ENCODE measurements at places on chromosomes 7 and 10.
A peak's percentile ranks its signal among the peaks of the same experiment; 100 is the strongest.

DNA sequence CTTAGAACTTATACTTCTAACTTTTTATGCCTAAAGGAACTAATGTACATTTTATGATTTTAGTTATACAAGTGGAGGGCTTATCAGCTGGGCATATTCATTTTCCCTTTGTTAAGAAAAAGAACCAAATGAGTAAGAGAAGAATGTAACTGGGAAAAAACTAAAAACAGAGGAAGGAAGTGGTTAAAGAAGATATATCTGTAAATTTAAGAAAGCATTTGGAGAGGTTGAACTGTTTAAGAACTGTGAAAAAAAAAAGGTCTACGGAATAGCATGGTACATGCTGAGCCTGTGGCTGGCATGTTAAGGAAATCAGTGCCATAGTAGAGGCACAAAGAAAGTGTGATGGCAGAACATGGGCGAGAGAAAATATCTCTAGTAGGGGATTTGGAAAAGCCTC, 6.2 kb downstream of the MDFIC start:
- H3K27me3 ChIP-seq: no peaks in the 10 kb centered on the region
- H3K4me1 ChIP-seq: peaks cover 19% of the 10 kb centered on the region
- peaks cover 9% of the 10 kb centered on the region for H3K36me3 ChIP-seq
- no peak overlapping the region for H3K27ac ChIP-seq
- no peak overlapping the region for H3K4me3 ChIP-seq

DNA sequence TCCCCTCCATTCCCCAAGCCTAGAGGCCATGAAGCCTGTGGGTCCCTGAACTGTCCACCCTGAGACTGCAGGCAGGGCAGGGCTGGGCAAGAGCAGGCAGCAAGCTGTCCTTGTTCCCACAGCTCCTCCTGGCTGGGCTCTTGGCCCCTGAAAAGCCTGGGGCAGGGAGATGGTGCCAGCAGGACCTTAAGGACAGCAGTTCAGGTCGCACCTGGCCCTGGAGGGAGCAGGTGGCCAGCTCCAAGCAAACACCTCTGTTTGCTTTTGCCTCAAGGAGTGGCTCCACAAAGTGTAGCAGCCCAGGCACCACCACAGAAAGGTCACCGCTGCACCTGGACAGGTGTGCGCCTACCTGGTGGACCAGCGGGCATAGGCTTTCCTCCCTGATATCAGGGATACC, 5.2 kb downstream of the RET start:
- H3K27ac ChIP-seq: no peak overlapping the region
- no peaks in the 10 kb centered on the region for H3K36me3 ChIP-seq
- H3K4me1 ChIP-seq: peaks cover 4% of the 10 kb centered on the region

DNA sequence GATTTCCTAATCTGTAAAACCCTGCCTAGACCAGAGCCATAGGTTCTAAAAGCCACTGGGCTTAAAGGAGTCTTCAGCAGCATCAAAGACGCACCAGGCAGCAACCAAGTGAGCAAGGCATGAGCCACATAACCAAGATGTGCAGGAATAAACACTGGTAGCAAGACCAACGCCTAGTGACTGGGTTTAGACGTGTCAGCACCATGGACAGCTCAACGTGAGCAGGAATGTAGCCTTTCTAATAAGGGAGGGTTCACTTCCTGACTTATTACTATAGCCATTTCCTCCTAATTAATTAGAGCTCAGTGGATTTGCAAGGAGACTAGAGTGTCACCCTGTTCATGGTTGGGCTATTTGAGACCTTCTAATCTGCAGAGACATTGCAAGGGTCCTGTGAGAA, 223.7 kb downstream of the LHFPL3 start:
- no peaks in the 10 kb centered on the region for H3K36me3 ChIP-seq
- H3K4me1 ChIP-seq: no peaks in the 10 kb centered on the region
- H3K4me3 ChIP-seq: no peak overlapping the region
- DNase-seq: no peak
- no peaks in the 10 kb centered on the region for H3K27me3 ChIP-seq
- H3K27ac ChIP-seq: no peak overlapping the region

- H3K36me3 ChIP-seq: no peaks in the 10 kb centered on the region
- no peak overlapping the region for H3K4me3 ChIP-seq
- no peaks in the 10 kb centered on the region for H3K4me1 ChIP-seq
- H3K27ac ChIP-seq: no peak overlapping the region
- peak; percentile 78 for DNase-seq
Observed at GRCh38 chr10:6530211-6530840, 49.8 kb downstream of the PRKCQ start.

DNA sequence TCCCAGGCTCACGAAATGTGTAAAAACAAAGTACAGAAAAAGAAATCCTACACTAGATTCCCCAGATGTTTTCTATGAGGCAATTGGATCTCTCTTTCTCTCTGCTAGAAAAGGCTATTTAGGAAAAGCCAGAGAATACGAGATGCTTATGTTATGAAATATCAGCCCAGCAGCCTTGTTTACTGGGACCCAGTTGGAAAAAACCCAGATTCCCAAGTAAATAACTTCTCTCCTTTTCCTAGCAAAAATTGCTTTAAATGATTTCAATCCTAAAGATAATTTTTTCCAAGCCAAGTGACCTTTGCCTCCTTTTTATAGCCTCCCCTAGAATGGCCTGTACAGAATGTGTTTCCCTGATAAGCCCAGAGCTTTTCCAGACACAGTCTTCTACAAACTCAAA, 199.3 kb downstream of the PLXNA4 start:
- H3K27me3 ChIP-seq: no peaks in the 10 kb centered on the region
- DNase-seq: no peak
- no peaks in the 10 kb centered on the region for H3K36me3 ChIP-seq

DNA sequence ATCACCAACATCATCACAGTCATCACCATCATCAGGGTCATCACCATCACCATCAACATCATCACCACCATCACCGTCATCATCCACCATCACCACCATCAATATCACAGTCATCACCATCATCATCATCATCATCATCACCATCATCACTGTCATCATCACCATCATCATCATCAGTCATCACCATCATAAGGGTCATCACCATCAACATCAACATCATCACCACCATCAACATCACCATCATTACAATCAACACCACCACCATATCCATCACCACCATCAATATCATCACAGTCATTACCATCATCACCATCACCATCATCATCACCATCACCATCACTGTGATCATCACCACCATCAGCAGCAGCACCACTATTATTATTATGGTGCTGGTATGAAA, 218.9 kb downstream of the TNS3 start:
- H3K27ac ChIP-seq: no peak overlapping the region
- no peaks in the 10 kb centered on the region for H3K27me3 ChIP-seq
- no peak for DNase-seq
- H3K4me1 ChIP-seq: peaks cover 10% of the 10 kb centered on the region

GRCh38 chr10:128307820-128308219, 181.6 kb upstream of the MKI67 start:
- H3K36me3 ChIP-seq: no peaks in the 10 kb centered on the region
- H3K4me1 ChIP-seq: no peaks in the 10 kb centered on the region
- H3K4me3 ChIP-seq: no peak overlapping the region
- H3K27me3 ChIP-seq: no peaks in the 10 kb centered on the region

- H3K27ac ChIP-seq: no peak overlapping the region
- H3K4me3 ChIP-seq: no peak overlapping the region
- peaks cover 1% of the 10 kb centered on the region for H3K4me1 ChIP-seq
Observed at GRCh38 chr7:11005202-11005601, 31.5 kb downstream of the PHF14 start.

- no peak for DNase-seq
- no peak overlapping the region for H3K27ac ChIP-seq
- H3K27me3 ChIP-seq: no peaks in the 10 kb centered on the region
- no peaks in the 10 kb centered on the region for H3K36me3 ChIP-seq
Observed at GRCh38 chr10:36278176-36278575, 636.1 kb upstream of the FZD8 start.

GRCh38 chr7:112279042-112279441, 72.5 kb downstream of the ZNF277 start:
- H3K27me3 ChIP-seq: no peaks in the 10 kb centered on the region
- H3K4me1 ChIP-seq: peaks cover 2% of the 10 kb centered on the region
- no peaks in the 10 kb centered on the region for H3K36me3 ChIP-seq
- H3K27ac ChIP-seq: no peak overlapping the region

- no peak overlapping the region for H3K27ac ChIP-seq
- H3K4me1 ChIP-seq: no peaks in the 10 kb centered on the region
Observed at GRCh38 chr7:125316466-125316865, 386.8 kb upstream of the POT1 start.

- no peak for DNase-seq
- H3K4me3 ChIP-seq: no peak overlapping the region
- peak overlapping the region; percentile 23 for H3K27ac ChIP-seq
- H3K36me3 ChIP-seq: no peaks in the 10 kb centered on the region
Observed at GRCh38 chr10:107546986-107547385, 382.5 kb upstream of the SORCS1 start.

DNA sequence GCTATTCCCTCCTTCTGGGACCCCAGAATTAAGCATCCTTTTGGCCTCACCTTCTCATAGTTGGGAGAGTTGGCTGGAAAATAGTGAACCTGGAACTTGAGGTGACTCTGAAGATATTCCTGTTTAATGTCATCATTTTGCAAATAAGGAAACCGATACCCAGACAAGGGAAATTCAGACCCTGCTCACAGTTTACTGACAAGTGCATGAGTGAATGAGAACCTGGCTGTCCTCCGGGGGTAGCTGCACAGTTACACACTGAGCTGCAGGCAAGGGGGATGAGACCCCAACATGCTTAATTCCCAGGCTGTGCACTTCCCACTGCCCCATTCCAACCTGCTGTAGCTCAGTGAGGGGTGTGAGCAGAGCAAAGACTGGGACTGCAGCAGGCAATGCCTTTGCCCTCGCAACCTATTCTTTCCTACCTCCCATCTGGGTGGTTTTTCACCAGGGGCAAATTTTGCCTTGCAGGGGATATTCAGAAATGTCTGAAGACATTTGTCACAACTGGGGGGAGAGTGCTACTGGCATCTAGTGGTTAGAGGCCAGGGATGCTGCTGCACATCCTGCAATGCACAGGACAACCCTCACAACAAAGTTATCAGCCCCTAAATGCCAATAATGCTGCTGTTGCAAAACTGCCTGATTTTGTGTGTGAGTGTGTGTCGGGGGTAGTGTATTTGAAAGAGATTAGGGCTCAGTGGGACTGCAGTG, 136.2 kb downstream of the SORCS3 start:
- H3K36me3 ChIP-seq: no peaks in the 10 kb centered on the region
- no peak for DNase-seq
- no peak overlapping the region for H3K27ac ChIP-seq
- H3K4me3 ChIP-seq: no peak overlapping the region
- no peaks in the 10 kb centered on the region for H3K27me3 ChIP-seq
- H3K4me1 ChIP-seq: no peaks in the 10 kb centered on the region

DNA sequence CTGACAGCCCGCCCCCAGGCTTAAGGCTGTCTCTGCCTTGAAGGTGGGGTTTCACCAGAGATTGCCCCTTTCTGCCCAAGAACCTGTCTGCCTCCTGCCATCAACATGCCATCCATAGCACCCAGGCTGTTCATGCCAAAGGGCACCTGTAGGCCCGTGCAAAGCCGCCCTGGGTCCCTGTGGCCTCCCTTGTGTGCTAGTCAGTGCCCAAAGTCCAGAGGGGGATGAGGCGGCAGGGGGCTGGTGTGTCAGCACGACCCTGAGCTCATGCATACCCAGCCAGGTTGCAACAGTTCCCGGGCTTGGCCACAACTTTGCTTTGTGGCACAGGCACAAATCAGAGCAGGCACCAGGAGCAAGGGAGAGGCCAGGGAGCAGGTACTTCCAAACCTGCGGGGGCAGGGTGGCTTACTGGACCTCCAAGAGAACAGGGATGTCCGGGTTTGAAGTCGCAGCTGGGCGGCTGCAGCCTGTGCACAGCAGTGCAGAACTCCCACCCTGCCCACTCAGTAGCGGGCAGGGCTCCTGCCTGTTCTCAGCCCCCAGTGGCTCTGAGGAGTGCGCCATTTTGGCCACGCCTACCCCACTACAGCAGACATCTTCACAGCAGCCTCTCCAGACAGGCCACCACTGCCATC, 671.1 kb upstream of the GRM3 start:
- no peak for DNase-seq
- no peak overlapping the region for H3K27ac ChIP-seq
- H3K4me1 ChIP-seq: no peaks in the 10 kb centered on the region

DNA sequence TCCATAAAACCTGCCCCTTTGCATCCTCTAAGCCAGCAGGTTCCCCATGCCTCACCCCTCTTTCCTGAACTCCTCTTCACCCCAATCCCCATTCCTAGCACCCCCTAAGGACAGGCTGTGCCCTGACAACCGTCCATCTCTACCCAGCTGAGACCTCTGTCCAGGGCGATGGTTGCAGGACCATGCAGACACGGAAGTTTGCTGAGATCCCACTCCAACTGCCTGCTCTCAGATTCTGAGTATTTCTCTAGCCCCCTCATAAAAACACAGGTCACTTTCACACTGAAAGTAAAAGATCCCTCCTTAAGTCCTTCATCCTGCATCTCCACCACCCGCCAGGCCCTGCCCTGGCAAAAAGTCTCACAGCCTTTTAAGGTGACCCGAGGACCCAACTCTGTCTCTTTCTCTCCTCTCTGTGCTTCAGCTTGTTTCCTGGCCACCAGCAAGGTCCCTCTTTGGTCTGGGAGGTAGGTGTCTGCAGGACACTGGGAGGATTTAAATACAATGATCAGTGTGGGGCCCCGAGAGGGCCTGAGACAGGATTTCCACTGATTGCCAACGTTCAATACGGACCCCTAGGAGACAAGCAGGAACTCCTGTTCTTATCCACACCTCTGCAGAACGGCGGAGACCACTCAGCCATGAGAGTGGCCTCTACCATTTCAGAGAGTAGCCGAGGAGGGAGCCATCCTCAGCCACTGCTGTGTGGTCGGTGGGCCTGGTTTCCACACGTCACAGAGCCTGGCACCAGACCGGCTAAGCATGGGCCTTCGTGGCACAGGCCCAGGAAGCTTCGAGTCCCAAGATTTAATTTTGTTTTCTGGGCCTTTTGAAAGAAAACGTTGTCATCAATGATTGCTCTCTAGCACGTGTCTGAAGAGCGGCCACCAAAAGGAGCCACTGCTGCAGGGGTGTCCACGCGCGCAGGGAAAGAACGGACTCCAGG, 27.9 kb downstream of the CALML3 start:
- no peaks in the 10 kb centered on the region for H3K27me3 ChIP-seq
- no peak for DNase-seq
- peaks cover 12% of the 10 kb centered on the region for H3K4me1 ChIP-seq

DNA sequence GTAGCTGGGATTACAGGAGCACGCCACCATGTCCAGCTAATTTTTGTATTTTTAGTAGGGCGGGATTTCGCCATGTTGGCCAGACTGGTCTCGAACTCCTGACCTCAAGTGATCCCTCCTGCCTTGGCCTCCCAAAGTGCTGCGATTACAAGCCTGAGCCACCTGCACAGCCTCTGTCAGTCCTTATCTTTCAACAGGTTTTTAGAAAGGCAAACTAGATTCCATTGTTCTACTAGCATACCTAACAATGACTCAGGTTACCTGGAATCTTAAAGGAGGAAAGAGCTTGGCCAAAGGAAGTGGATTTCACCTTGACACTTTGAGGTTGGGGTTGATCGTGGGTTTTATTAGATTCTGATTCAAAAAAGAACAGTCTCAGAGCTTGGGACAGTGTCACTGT, 3.2 kb downstream of the ABCC2 start:
- no peak overlapping the region for H3K4me3 ChIP-seq
- H3K27me3 ChIP-seq: no peaks in the 10 kb centered on the region
- DNase-seq: no peak
- H3K36me3 ChIP-seq: peaks cover 2% of the 10 kb centered on the region
- H3K27ac ChIP-seq: no peak overlapping the region
